ENCODE measurements at places on chromosomes 5 and 9. TPM values are rescaled to one million over a fixed set of nuclear protein-coding genes. Genes with fewer than 3 reads are reported as not detected.
A peak's percentile ranks its signal among the peaks of the same experiment; 100 is the strongest.

GRCh38 chr5:161391724-161392123 lies 154.8 kb downstream of the GABRB2 start:
- no peak for ATAC-seq

DNA sequence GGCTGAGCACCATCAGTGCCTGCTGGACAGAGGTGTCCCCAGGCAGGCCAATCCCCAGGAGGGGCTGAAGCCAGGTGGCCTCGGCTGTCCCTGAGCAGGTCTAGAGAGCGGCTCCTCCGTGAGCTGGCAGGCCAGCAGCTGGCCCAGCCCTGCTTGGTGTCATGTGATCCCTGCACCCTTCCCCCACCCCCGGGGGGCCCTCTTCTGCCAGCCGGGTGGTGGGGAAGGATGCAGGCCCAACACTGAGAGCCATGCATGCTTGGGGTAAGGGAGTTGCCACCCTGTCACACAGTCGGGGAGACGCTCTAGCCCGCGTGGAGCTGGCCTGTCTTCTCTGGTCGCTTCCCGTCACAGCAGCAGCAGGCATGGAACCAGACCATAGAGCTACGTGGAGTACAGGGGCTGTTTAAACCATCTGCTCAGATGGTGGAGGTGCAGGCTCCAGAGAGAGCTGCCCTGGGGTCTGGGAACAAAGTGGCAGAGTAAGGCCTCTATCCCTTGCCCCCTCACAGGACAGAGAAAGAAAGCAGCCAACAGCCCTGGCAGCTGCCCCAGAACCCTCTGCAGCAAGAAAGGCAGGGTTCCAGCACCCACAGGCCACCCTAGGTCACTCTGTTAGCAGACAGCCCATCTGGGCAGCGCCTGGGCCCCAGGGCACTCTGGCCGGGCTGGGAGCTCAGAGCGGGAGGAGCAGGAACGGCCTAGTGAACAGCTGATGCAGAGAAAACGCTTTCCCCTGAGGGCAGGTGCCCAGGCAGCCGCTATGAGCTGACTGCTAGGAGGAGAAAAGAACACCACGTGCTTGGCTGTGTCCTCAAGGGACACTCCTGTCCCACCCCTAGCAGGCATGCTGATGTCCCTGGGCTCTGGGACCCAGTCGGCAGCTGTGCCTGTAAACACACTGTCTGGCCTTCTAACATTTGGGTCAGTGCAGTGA lies 6.8 kb downstream of the RALGDS start:
- peak; percentile 74 for ATAC-seq

GRCh38 chr5:107389130-107389774 lies 281.5 kb downstream of the EFNA5 start:
- ATAC-seq = peak; percentile 75

IL4 gene
- not detected for total RNA-seq

GRCh38 chr9:2324742-2325141 lies 296.8 kb upstream of the VLDLR start:
- ATAC-seq = no peak

- ATAC-seq = no peak
Measured at GRCh38 chr5:132461569-132462070, 29.0 kb downstream of the IRF1 start.

GRCh38 chr9:78601957-78602565 lies 305.1 kb downstream of the PSAT1 start:
- peak; percentile 41 for ATAC-seq

LIX1 gene
- total RNA-seq = 2.3 TPM

GLRA1 gene
- 0.69 TPM for total RNA-seq

- no peak for ATAC-seq
Measured at GRCh38 chr9:136353088-136353487, 10.5 kb downstream of the DNLZ start.

DNA sequence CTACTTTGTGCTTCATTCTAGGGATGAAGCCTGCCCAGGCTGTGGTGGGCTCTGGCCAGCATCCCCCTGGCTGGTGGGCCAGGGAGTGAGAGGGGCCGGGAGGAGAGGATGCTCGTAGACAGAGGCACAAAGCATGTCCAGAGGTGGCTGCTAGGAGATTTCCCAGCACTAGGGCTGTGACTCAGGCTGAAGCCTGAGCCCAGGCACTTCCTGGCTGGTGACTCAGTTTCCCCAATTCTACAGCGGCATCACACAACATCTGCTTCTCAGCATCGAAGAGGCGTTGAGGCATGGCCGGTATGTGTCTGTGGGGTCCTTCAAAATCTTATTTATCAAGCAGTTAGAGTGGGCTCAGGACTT lies 55.6 kb downstream of the DUSP1 start:
- ATAC-seq = no peak

FBN2 gene
- 6.0 TPM for total RNA-seq

DNA sequence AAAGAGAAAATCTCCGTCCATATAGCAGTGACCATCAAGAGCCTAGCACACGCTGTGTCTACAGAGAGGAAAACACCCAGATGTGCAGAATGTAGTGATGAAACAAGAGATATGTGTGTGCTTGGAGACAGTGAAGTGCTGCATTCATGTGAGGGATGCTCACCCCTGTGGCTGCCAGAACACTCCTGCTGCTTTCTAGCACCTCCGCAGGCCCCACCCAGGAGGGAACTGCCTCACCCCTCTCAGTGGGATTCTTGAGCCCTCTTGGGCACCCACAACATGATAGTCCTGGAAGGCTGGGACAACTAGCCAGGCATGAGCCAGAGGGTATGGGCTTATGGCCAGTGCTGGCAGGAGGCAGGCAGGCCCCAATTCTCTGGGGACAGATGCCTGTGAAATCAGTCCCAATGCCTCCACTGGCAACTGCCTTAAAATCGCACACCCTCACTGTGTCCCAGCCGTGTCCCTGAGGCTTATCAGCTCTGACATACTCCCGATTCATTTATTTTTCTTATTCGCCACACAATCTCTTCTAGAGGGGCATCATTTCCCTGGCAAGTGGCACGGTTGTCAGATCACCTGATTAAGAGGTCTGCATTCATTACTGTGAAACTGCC lies 73.2 kb upstream of the FSTL4 start:
- ATAC-seq = no peak

- no peak for ATAC-seq
Measured at GRCh38 chr5:82331557-82331956, 53.4 kb upstream of the RPS23 start.

DNA sequence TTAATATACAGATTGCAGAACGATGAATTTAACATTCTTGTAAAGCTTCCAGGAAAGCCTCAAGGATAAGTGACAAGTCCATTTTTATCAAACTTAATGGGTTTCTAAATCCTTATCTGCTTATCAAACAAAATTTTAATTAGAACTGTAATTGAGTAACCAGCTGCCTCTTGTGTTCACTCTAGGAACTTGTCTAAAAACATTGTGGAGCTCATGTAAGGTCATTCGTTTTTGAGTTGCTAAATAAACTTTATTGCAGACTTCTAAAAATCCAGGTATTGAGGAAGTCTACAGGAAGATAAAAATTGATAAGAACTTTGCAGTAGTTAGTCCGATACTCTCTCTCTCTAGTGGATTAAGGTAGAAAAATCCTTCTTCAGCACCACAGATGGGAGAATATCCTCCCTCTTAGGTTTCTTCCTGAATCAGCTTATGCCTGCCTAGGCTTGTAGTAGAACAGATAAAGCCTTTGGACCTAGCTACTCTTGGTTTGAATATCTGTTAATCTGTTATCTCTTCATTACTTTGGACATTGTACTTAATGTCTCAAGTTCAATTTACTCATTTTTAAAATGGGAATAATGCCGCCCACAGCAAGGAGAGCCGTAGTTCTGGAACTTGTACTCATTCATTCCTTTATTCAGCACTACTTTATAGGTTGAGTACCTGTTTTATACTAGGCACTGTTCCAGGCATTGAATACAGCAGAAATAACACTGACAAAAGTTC lies 60.0 kb upstream of the DHFR start:
- ATAC-seq = no peak

- ATAC-seq = no peak
Measured at GRCh38 chr5:163916861-163917260, 411.4 kb downstream of the MAT2B start.

DNA sequence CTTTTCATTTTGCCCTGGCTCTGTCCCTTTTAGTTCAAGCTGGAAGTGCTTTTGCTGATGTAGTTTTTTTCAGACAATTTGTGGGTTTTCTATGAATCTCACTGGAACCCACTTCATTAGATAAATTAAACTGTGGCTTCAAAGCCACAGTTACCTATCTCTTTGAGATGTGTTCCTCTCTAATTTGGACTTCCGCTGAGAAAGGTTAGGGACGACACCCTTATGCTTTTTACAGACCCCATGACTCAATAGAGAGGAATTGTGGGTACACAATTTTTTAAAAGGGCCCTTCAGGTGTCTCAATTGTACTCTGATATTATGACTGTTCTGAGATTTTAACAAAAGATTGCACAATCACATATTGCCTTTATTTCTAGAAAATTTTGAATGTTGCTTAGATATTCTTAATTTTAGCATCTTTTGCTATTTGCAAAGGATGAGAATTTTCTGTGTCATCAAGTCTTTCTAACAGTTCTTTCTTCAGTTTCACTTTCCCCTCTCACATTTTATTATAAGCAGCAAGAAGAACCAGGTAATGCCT lies 110.6 kb downstream of the GADD45G start:
- ATAC-seq = no peak

DNA sequence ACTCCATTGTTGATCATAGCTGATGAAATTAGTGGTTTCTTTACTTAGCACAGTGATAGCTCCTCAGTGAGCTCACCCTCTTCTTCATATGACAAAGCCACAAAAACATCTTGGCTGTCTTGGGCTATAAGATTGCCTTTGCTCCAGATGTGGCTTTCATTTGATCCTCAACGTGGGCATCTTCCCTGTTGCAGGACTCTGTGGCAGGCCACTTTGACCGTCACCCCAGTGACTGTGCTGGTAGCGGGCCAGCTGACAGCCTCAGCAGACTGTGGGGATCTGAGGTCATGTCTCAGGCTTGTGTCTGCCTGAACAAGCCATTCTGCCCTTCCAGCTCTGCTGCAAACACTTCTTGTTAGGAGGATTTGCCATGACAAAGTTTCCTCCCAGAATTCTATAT lies 422.2 kb downstream of the NR2F1-AS1 start:
- no peak for ATAC-seq

- no peak for ATAC-seq
Measured at GRCh38 chr9:27634879-27635278, 61.6 kb upstream of the C9orf72 start.

GRCh38 chr9:86807367-86807976 lies 139.8 kb downstream of the GAS1 start:
- peak; percentile 98 for ATAC-seq

- ATAC-seq = no peak
Measured at GRCh38 chr5:32274548-32275395, 38.0 kb downstream of the MTMR12 start.

- peak; percentile 68 for ATAC-seq
Measured at GRCh38 chr5:135461481-135462151, 9.5 kb upstream of the TIFAB start.

DNA sequence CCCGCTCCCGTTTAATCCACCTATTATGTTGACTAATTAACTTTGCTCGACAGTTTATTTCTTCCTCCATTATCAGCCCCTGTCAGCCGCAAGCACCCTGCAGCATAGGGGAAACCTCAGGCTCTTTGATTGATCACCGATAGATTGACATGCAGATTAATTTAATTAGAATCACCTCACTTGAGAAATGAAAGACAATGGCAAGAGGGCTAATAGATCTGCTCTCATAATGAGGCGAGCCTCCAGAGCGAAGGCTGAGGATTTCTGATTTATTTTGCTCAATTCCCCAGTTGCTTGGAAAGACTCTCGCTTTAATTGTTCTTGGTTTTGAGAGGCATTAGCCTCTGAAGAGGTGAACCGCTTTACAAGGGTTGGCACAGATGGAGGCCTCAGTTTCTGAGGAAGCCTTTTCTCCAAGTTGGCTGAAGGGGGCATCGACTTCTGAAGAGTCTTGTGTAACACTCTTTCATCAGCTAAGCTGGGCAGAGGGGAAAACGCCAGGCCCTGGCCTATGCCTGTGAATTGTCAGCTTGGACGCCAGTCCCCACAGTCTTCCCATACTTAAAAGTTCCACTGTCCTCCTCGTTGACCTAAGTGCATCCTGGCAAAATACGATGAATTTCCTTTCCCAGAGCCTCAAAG lies 275.4 kb downstream of the EBF1 start:
- ATAC-seq = no peak

GRCh38 chr5:32707418-32707997 lies 3.6 kb upstream of the NPR3 start:
- ATAC-seq = no peak

DNA sequence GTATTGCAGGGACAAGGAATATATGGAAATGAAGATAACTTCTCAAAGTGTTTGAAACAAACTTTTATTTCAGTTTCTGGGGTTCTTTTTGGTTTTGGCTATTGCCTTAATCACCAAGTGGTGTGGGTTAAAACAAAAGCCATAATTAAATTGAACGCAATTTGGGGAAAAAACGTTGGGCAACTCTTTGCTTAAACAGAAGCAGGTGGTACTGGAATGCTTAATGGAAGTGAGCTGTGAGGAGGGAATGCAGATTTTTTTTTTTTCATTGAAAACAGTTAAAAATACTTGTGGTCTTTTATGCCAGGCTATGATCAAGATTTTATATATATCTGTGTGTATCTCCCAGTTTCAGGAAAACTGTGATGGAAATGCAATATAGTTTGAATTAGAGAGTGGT lies 195.7 kb upstream of the TUT7 start:
- ATAC-seq = no peak

- ATAC-seq = no peak
Measured at GRCh38 chr9:87950765-87951488, 23.4 kb downstream of the CDK20 start.

DNA sequence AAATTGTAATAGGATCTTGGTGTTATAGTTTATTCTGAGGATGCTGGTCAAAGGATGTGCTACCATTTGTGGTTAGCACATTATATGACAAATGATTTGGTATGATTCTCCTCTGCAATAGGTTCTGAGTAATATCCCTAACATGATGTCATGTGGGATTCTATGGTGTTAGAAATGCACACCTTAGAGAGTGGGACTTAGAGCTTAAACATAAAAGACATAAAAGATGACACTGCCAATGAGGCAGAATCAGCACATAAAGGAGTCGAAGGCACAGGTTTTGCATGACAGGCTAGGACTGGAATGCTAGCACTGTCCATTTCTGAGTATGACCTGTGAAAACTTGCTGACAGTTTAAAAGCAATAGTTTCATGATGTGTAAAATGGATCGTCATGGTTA lies 100.4 kb downstream of the OSTF1 start:
- ATAC-seq = no peak

GRCh38 chr9:124626276-124626675 lies 119.1 kb upstream of the NR5A1 start:
- ATAC-seq = no peak

DNA sequence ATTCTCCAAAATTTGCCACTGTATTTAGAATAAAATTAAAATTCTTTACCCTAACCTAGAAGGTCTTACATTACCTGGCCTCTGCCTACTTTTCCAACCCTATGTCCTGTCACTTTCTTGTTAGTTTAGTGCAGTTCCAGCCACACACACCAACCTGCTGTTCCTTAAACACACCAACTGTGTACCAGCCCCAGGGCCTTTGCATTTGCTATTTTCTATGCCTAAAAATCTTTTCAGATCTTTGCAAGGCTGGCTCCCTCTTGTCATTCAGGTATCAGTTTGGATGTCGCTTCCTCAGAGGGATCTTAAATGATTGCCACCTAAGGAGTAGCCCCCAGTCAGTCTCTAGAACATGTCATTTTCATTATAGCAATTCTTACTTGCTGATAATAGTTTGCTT lies 17.7 kb upstream of the NRG2 start:
- no peak for ATAC-seq

GRCh38 chr5:160774666-160775315 lies 77.2 kb downstream of the ATP10B start:
- no peak for ATAC-seq

UBQLN1 gene
- total RNA-seq = 90.4 TPM

CD72 gene
- total RNA-seq = 5.9 TPM

All from motor neuron (in vitro differentiated cells).